ENCODE measurements at places on chromosomes 7 and 10.

DNA sequence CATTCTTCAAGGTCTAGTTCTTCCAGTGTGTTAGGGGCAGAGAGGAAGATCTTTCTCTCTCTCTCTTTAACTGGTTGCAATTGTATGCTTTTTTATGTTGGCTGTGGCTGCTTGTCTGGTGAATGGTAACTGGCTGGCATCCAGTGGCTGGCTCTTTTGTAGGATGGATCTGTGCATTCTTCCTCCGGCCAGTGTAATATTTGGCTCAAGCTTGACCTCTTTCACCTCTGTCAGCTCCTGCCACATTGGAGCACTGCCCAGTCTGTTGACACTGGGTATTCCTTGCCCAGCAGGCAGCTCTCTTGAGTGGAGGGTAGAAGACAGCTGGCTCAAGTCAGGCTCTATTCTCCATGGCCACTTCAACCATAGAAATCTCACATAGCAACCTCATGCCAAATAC lies 528.3 kb downstream of the PHTF2 start:
- no peak for DNase-seq

GRCh38 chr7:108395426-108395825 lies 60.8 kb downstream of the NRCAM start:
- DNase-seq, result no peak

DNA sequence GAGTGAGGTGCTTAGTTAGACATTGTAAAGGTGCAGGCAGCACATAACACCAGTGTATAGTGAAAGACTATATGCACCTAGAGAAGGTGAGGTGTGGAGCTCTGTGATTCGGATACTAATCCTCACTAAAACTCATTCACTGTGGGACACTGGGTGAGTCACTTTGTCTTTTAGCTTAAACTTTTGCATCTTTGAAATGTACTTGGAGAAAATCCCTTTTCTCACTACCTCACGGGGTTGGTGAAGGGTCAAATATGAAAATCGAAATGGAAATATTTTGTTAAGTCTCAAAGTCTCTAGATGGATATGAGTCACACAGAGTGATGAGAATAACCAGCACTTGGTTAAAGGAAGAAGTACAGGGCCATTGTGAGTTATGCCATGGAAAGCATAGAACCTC lies 38.0 kb downstream of the MDFIC start:
- peak; percentile 41 for DNase-seq

DNA sequence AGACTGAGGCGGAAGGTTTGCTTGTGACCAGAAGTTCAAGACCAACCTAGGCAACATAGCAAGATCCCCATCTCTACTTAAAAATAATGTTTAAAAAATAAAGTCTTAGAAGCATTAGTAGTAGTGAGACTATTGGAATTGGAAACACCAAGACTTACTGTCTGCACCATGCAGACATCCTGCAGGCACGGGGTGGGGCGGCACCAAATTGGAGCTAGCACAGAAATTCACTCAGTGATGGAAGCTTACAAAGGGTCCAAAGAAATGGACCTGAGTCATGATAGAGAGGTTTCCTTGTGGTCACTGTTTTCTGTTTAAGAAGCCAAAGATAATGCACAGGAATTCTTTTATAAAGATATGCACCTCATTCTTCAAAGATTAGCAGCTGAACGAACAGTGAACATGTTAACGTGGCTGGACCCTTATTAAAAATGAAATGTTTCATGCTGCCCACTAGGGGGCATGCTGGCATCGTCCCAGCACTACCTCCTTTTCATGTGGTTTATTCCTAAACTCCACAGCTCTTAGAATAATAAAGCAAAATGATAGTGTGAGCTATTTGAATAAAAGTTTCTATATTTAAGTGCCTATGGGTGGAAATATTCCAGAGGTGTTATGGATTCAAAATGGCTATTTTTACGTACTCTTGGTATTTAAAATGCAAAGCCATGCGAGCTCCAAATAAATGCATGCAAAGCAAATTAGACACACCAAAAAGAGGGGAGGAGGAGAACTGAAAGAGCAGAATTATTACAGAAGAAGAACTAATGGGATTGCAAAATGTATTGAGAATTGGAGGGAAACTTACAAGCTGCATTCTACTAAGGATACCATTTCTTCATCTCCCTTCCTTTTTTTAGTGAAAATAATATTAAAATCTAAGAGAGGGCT lies 28.6 kb downstream of the PDSS1 start:
- DNase-seq, result peak; percentile 66

GRCh38 chr7:132666071-132666773 lies 90.0 kb upstream of the PLXNA4 start:
- DNase-seq, result peak; percentile 94

DNA sequence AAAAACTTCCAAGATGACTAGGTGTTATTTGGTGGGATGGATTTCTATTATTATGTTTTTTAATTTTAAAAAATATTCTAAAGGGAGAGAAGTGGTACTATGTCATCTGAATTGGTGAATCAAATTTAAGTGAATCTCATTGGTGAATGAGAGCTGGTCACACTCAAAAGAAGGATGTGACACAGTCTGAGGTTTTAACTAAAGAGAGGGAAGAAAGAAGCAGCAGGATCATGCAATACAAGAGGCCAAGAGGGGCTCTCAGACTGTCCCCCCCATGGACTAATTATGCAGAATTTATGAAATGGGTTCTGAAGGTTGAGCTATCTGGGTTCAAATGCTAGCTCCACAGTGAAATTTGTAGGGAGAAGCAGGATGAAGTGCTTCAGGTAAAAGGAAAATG lies 16.2 kb downstream of the MACC1 start:
- DNase-seq, result peak; percentile 39

- DNase-seq, result no peak
These were observed 117.8 kb downstream of the THSD7A start for GRCh38 chr7:11714205-11714604.

- peak; percentile 53 for DNase-seq
These were observed 14.3 kb downstream of the ZC3HAV1 start for GRCh38 chr7:139095194-139095659.

DNA sequence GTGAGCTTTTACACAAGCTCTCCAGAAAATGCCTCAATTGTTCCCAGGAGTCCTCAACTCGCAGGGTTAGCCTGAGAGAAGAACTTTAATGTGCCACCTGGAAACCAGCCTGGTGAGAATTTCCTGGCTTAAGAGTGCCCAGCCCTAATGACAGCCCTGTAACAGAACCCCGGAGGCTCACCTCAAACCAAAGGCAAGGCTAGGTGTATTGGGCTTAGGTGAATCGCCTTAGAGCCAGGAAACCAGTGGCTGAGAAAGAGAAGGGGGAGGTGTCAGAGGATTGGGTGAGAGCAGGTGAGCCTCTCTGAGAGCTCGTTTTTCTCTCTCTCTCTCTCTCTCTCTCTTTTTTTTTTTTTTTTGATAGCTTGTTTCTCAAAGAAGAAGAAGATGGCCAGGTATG lies 7.3 kb downstream of the OCM2 start:
- no peak for DNase-seq

DNA sequence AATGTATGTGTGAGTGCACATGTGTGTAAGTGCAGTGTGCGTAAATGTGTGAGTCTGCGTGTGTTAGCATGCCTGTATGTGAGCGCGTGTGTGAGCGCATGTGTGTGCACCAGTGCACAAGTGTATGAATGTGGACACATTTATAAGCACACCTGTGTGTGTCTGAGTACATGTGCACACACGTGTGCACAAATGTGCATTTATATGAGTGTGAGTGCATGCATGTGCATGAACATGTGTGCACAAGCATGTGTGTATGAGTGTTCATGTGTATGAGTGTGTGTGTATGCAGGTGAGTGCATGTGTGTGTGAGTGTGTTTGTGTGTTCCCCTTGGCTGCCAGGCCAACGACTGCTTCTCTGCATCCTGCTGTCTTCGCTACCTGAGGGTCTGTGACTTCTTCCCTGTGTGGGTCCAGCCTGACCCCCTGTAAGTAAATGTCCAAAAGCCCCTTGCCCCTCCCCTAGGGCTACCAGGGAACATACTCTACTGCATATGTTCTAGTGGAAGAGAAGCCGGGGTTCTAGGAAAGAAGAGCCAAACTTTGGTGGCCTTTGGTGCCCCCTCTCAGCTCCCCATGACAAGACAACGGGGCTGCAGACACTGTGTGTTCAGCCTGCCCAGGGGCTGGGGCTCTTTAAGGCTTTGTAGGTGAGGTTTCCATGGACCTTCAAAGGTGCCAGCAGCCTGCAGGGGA lies 17.0 kb downstream of the GOLGA7B start:
- no peak for DNase-seq

- DNase-seq, result peak; percentile 46
These were observed 29.7 kb downstream of the STN1 start for GRCh38 chr10:103888113-103888841.

DNA sequence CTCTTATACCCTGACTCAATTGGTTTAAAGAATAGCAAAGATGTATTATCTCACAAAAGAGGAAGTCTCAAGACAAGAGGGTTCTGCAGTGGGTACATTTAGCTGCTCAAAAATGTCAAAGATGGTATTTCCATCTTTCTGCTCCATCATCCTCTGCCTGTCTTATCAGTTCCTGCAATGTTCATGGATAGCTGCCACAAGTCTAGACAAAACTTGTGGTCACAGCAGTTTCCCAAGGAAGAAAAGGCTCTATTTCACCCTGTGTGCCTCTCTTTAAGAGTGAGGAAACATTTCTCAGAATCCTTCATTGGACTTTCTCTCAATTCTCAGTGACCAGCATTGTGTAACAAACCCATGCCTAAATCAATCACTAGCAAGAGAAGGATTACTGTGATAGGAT lies 634.2 kb upstream of the AUTS2 start:
- no peak for DNase-seq

DNA sequence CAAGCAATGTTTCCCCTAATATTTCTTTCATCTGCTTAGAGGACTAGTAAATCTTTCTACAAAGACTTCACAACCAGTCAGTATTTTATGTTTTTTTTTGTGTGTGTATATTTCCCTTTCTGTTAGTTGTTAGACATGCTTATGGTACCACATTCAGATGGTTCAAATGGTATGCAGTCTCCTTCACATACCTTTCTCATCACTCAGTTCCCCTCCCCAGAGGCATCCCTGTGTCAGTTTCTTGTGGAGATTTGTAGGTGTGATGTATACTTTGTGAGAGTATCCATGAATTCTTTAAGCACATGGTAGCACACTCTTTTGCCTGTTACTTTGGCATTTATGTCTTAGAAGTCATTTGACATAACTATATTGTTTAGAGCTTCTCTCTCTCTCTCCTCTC lies 4.4 kb downstream of the ZNF485 start:
- DNase-seq, result no peak

DNA sequence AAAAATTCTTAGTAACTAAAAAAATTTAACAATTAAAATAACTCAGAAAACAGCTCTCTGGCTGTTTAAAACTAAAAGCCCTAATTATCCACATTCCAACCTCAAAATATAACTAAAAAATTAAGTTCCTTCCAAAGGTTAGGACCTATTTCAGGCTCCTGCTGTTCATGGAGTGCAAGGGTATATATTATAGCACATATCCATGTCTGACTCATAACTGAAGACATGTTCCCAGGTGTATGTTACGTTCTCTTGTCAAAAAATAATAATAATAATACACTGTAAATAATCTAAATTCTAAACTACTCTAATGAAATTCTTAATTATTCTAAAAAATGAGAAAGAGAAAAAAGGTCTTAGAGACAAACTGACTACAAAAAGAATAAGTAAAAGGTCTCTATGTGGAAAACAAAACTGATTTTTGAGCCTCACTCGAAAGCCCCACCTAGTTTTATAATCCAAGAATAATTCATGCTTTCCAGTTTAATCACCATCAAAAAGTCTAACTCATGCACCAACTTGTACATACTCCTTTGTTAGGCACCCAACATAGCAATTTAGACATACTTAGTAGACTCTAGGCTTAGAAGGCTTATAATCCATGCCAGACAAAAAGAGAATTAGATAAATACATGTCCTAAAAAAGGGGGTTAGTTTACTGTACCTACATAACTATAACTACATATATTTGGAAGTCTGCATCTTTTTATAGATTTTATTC lies 171.4 kb downstream of the KMT2E start:
- DNase-seq, result no peak

DNA sequence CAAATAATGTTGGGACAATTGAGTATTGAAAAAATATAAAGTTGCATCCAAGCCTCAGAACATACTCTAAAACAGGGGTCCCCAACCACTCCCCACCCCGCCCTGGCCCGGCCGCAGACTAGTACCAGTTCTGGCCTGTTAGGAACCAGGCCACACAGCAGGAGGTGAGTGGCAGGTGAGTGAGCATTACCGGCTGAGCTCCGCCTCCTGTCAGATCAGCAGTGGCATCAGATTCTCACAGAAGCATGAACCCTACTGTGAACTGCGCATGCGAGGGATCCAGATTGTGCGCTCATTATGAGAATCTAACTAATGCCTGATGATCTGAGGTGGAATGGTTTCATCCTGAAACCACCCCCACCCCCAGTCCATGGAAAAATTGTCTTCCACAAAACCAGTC lies 19.4 kb downstream of the HIPK2 start:
- no peak for DNase-seq

- peak; percentile 75 for DNase-seq
These were observed 179.0 kb downstream of the PTEN start for GRCh38 chr10:88042160-88043100.

GRCh38 chr7:157547102-157547501 lies 210.3 kb downstream of the DNAJB6 start:
- no peak for DNase-seq

- DNase-seq, result no peak
These were observed 1.5 kb upstream of the GRID1 start for GRCh38 chr10:86368046-86368445.

DNA sequence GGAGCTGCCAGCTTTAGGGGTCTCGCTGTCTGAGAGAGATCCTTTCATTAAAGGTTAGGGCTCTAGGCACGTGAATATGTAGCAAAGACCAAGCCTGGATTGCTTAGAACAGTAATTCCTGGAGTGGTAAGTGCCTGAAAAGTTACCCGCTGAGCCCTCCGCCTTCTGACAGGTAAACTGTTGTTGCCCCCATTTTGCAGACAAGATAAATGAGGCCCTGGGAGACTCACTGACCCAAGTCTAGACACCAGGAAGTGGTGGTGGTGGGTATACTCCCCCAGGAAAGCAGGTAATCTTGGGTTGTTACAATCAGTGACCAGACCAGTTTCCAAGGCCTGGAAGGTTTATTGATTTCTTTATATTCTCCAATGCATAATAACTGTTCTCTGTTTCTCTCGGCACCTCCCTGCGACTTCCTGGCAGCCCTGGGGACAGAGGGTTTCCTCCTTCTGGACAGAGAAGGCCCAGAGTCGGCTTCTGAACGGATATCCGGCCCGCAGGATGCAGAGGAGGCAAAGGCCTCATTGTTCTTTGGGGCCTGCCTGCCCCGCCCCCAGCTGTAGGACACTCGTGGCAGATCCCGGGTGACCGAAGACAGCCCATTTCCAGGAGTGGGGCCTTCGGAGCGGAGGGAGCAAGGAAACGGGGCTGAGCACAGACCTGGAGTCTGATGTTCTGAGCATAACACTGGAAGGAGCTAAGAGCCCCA lies 1.3 kb upstream of the GRK5 start:
- peak; percentile 47 for DNase-seq
